ENCODE measurements at places on chromosomes 7 and 10. TPM values are rescaled to one million over a fixed set of nuclear protein-coding genes. Genes with fewer than 3 reads are reported as not detected.

Gene BTBD16
- not detected for total RNA-seq

Gene EGR2
- 0.86 TPM for total RNA-seq

Gene AGAP6
- total RNA-seq: 3.4 TPM

Gene AGR2
- total RNA-seq: 0.86 TPM

Gene XPNPEP1
- 74.1 TPM for total RNA-seq

Gene ODAD2
- 1.3 TPM for total RNA-seq

Gene TAS2R41
- total RNA-seq: not detected

Gene ZNF736
- 17.7 TPM for total RNA-seq

Gene NUPR2
- not detected for total RNA-seq

Gene DIP2C
- total RNA-seq: 24.0 TPM

Gene EGFR
- 84.5 TPM for total RNA-seq

Measured in articular chondrocyte of knee joint (primary cell).